ENCODE measurements at places on chromosomes 11 and 22.

- peak; percentile 7 for DNase-seq
Observed at GRCh38 chr11:102476812-102477211, 24.2 kb upstream of the TMEM123 start.

DNA sequence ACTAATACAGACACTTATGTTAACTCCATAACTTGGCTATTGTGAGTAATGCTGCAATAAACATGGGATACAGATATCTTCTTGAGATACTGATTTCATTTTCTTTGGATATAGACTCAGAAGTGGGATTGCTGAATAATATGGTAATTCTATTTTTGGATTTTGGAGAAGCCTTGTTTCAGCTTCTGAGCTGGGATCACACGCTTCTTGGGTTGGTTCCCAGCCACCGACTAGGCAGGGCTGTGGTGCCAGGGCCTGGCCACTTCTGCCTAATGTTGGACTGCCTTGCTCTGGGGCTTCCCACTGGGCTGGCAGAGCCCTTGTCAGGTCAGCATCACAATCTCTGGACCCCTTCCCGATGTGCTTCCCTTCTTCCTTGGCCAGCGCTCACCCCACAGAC, 14.0 kb upstream of the MCHR1 start:
- DNase-seq = no peak

GRCh38 chr11:126375726-126376125, 20.2 kb downstream of the ST3GAL4 start:
- DNase-seq = no peak

GRCh38 chr11:64150051-64150450, 15.9 kb downstream of the MACROD1 start:
- no peak for DNase-seq

All from stimulated activated CD4-positive, alpha-beta T cell treated with anti-CD3 and anti-CD28 coated beads, Interleukin-4, amount 100 ng/mL, for 4 hours (primary cell).